ENCODE measurements at places on chromosomes 4 and X.

DNA sequence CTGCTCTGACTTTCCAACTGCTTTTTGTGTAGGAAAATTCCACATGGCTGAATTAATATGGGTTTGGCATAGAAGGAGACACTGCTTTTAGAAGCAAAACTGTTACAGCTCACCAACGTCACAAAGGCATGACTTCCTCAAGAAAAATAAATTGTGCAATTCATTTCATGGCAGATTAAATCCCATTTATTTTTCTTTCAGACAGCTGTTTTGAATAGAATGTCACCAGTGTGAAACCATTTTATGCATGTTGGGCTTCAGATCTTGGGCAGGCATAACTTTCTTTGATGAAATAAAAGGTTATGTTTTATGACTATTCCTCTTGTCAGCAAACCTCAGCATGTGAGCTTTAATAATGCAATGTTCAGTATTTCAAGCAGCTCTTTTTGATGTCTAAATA, 542.8 kb downstream of the GALNTL6 start:
- DNase-seq = no peak

- DNase-seq = no peak
Measured at GRCh38 chr4:40825014-40825838, 75.5 kb downstream of the NSUN7 start.

- DNase-seq = no peak
Measured at GRCh38 chr4:142809559-142809958, 36.5 kb downstream of the INPP4B start.

GRCh38 chrX:54248309-54248708, 65.3 kb upstream of the FAM120C start:
- DNase-seq = no peak

- DNase-seq = no peak
Measured at GRCh38 chr4:146098397-146098796, 77.1 kb upstream of the LSM6 start.

DNA sequence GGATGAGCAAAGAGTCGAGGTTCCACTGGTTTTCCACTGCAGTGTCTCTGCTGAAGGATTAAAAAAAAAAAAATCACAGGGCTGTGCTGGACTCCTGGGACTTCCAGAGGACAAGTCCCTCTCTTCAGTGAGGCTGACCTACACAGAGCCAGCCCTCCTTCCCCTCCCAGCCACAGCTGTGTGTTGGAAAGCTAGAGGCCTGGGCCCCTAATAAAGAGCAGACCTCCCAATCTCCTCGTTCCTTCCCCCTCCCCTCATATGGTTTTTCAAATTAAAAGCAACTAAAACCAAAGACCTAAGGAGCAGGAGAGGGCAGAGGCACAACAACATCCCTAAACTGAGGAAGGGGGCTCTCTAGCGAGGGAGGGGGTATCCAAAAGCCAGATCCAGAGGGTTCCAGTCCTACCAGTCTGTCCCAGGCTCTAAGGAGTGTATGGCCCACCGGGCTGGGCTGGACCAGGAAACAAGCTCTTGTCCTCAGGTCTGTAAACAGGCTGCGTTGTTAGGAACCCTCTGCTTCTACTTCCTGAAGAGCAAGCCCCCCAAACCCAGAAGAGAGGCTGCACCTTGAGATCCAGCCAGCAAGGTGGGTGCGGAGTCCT, 4.0 kb upstream of the PDGFRA start:
- DNase-seq = no peak

- DNase-seq = no peak
Measured at GRCh38 chr4:101973361-101973760, 182.8 kb downstream of the BANK1 start.

GRCh38 chrX:33128048-33128805, 83.1 kb downstream of the DMD start:
- no peak for DNase-seq

DNA sequence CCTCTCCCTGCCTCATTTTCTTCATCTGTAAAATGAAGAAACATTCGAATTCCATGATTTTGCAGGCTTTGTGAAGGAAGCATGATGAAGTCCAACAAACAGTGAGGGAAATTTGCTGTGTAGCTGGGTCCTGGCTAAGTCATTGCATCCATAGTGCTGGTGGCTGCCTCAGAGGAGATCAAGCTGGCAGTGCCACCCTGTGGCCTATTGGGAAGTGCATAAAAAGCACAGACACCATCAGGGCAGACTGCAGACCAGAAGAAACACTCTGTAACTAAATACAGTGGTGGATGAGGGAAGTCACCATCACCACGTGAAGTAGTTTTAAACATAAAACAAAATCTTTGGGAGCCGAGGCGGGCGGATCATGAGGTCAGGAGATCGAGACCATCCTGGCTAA, 40.7 kb upstream of the DDX3X start:
- no peak for DNase-seq

- DNase-seq = no peak
Measured at GRCh38 chr4:47106561-47106960, 75.2 kb downstream of the GABRB1 start.

DNA sequence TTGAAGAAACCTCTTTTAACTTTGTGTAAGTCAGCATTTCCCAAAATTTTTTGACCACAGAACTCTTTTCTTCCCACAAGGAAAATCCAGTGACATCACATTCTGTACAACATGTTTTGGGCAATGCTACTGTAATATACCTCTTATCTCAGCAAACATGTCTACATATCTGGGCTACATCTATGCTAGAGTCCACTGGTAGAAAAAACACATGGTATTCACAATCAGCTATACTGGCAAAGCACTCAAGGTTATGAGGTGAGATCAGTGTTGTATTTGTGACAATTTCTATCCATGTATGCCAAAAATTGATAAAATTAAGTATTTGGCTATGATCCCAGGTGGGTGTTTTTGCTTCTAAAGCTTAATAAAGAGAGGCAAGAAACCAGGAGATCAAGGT, 98.0 kb downstream of the ATP11C start:
- DNase-seq = no peak

DNA sequence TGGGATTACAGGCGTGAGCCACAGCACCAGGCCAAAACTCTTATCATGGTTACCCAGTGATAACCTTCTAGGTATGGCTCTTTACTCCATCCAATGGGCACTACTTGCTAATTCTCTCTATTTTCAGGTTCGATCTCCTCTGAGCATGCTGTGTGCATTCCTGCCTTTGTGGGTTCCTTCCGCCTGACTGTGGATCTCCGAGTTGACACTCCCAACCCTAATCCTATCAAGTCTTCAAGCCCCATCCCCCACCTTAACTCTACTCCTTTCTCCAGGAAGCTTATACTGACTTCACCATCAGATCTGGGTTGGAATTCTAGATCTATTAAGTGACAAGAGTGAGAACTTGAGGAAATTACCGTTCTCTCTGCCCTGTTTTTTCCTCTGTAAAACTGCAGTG, 64.6 kb downstream of the ZAR1 start:
- DNase-seq = no peak

DNA sequence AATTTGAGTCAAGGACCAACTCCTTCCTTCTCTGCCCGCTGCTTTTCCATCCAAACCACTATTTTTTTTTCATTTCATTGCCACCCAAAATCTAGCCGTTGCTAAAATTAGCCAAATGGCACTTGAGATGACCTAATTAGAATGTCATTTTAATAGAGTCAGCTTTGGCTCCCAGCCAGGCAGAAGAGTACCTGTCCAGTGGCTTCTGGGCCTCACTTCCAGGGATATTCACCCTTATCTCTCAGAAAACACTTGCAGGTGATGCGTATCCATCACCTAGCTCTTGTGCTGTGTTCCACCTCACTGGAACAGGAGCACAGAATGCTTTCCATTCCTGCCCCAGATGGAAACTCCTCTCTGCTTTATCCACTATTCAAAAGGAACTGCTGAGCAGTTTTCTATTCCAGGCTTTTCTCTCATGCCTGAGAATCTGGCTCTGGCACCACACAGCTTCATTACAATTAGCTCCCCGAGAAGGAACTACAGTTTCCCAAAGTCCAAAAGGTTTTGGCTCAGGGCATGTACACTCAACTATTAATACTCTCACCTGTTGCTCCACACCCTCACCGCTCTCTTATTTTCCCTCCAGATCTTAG, 18.5 kb downstream of the MAGEA9B start:
- DNase-seq = no peak

DNA sequence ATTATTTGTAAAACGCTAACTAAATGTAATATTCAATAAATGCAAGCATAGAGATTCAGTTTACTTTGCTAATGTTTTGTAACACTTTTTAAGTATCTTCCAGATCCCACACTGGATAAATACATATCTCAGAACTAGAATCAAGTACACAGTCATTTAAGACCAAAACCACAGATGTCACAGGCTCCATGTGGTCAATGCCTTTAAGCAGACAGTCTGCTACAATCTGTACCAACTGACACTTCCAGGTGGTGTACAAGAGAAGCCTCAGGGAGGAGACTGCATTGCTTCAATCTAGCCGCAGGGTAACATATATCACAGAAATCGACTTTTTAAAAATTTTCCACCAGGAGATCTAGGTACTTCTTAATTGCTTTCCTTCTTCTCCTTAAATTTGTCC, 229.6 kb upstream of the DIAPH2 start:
- DNase-seq = no peak

All from D721Med (cell line).